Activated T-cell treated with anti-CD3 and anti-CD28 coated beads for 1 hour (primary cell): ENCODE measurements at places on chromosomes 11 and 22.

DNA sequence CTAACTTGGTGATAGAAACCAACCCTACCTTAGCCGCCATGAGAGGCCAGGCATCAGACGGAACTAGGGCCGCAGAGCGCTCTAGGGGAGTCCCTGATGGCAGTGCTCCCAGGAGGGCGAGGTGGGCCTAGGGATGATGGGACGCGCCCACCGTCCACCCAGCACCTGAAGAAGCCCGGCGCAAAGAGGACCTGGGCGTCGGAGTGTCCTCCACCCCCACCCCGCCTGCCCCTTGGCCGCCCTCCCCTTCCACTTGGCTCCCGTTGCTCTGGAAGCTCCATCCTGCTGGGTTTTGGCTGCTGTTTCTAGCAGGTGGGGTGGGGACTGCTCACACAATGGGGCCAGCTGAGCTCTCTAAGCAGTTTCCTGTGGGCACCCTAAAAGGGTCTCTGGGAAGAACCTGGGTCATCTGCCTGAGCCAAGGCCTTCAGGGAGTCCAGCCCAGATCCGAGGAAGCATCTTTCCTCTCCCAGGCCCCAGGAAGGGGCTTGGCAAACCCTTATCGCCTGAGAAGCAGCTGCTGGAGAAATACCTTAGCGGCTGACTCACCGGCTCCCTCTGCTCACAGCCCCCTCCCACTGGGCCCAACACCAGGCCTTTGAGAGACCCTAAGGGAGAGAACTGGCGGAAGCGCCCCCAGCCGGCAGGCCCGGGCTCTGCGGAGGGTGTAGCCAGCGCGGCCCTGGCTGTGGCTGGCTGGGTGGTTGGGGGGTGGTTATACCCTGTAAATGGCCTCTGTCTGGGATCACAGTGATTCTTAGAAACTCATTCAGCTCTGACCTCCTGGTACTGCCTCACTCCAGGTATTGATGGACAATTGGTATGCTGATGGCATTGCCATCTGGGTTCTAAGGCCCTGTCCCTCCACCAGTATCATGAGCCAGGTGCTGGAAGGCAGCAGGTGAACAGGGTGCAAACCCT is 19.3 kb downstream of the CREB3L1 start:
- DNase-seq = no peak

GRCh38 chr11:93236741-93237675 is 39.2 kb upstream of the SLC36A4 start:
- no peak for DNase-seq

- DNase-seq = no peak
Observed at GRCh38 chr11:10415817-10416392, 39.2 kb upstream of the AMPD3 start.

DNA sequence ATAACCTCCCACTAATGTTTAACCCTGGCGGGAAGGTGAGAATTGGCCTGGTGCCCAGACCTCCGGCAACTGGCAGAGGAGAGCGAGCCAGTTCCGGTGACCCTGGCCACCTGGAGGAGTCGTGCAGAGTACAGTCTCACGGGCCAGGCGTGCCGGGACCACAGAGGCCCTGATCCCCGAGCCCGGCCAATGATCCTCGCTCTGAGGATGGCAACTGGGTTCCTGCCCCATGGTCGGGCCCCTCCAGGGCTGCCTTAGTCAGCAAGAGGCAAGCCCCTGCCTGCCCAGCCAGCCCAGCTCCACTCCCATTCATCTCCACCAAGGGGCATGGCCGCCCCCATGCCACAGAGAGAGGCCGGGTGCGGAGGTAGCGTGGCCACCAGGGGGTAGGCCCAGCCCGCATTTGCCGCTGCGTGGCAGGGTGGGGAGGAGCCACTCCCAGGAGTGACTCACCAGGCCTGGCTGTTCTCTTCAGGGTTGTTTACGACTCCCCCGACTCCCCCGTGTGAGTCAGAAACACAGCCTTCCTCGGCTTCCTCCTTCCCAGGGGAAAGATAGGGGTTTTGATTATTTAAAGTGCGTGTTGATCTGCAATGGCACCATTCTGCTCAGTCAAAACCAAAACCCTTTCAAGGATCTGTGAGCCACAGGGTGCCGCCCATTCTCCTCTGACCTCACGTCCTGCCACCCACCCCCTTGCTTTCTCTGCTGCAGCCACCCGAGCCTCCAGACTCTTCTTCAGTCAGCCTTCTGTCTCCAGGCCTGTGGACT is at the start of gene SLC25A45:
Gene SLC25A45 (minus strand): TSS at position 614 of the 771 bp plus-strand sequence. CDS start 695 bp downstream, outside the sequence.
- DNase-seq = peak; percentile 86
